ENCODE measurements at places on chromosomes 3 and 15. TPM values are rescaled to one million over a fixed set of nuclear protein-coding genes. Genes with fewer than 3 reads are reported as not detected.

TEX55 gene
- total RNA-seq, result not detected

UBA7 gene
- total RNA-seq, result 52.3 TPM

TF gene
- total RNA-seq, result under 0.01 TPM

CHST13 gene
- total RNA-seq, result not detected

PP2D1 gene
- total RNA-seq, result not detected
